ENCODE measurements at places on chromosomes 4 and X.

- DNase-seq = no peak
Observed at GRCh38 chr4:16659694-16660093, 238.8 kb downstream of the LDB2 start.

DNA sequence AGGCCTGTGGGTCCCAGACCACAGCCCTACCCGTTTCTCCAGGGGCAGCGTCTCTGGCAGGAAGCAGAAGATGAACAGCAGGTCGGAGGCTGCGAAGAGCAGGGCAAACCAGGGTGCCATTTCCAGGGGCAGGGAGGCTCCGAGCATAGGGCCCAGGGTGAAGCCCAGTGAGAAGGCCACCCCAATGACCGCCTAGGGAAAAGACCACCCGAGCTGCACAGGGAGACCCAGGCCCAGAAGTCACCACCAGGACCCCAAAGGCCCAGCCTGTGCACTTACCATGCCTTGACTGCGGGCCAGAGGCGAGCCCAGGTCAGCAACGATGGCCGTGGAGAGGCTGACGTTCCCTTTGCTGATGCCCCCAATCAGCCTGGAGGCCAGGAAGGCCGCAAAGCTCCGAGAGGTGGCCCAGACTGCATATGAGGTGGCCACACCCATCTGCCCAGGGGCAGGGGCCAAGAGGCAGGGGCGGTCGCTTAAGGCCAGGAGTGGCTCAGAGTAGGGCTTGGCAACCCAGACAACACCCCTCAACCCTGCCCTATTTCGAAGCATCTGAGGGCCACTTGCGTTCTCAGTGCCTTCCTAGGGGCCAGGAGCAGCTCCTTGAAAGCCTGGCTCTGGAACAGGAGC lies 30.8 kb downstream of the NOP14 start:
- DNase-seq = no peak

DNA sequence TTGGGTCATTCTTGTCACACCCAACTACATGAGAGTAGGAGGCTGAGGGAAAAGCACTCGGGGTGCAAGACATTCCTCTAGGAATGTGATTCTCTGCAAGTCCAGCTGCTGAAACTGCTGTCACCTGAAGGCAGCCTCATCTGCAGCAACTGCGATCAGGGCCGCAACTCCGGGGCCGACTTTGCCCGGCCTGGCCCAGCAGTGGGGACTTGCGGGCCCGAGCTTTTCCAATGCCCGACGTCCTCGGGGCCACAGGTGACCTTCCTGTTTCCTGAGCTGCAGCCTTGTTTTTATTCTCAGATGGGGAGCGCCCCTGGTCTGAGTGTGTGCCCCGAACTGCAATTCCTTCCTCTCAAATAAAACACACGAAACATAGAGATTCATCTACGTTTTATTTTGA lies 104.7 kb upstream of the NKX1-1 start:
- no peak for DNase-seq

- DNase-seq = no peak
Observed at GRCh38 chr4:61500883-61501282, 300.8 kb downstream of the ADGRL3 start.

- DNase-seq = no peak
Observed at GRCh38 chr4:56681158-56681852, at the start of gene HOPX. Gene HOPX, minus strand, starts transcription at chr4:56681296. Its CDS starts 23,480 bp downstream, at chr4:56657816.

Measured in HFFc6 (cell line).